Hypothalamus (tissue), 51 donors: ENCODE measurements at places on chromosomes 6 and 20.

DNA sequence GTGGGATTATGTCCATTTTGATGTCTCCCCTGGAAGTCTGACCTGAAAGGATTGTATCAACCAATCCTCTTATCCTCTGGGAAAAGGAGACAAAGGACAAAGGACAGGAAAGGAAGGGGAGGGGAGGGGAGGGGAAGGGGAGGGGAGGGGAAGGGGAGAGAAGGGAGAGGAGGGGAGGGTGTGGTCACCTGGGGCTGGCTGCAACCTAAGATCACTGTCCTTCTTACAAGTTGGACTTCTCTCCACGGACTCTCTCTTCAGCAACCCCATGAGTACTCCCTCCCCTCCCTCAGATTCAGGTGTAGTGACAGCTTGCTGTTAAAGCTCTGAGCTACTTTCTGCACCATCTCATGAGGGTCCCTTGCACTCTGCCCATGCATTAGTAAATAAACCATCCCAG is 58.9 kb upstream of the KLHL31 start:
- DNase-seq, result no peak

DNA sequence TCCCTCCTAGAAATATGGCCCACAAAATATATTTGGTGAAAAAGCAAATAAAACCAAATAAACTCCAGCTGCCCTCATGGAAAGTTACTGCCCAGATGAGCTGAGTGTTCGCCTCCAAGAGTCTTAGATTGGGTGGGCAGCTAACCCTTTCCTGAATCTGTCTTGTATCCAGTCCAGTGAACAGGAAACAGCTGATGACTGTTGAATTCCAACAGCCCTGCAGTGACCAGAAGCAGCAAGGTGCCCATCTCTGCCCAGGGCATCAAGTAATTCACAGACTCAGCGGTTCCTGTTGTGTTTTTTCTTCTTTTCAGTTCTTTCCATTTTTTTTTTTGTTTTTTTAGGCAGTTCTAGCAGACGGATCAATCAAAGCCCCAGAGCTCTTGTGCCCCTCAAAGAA is 199.2 kb downstream of the UBE3D start:
- DNase-seq, result no peak

DNA sequence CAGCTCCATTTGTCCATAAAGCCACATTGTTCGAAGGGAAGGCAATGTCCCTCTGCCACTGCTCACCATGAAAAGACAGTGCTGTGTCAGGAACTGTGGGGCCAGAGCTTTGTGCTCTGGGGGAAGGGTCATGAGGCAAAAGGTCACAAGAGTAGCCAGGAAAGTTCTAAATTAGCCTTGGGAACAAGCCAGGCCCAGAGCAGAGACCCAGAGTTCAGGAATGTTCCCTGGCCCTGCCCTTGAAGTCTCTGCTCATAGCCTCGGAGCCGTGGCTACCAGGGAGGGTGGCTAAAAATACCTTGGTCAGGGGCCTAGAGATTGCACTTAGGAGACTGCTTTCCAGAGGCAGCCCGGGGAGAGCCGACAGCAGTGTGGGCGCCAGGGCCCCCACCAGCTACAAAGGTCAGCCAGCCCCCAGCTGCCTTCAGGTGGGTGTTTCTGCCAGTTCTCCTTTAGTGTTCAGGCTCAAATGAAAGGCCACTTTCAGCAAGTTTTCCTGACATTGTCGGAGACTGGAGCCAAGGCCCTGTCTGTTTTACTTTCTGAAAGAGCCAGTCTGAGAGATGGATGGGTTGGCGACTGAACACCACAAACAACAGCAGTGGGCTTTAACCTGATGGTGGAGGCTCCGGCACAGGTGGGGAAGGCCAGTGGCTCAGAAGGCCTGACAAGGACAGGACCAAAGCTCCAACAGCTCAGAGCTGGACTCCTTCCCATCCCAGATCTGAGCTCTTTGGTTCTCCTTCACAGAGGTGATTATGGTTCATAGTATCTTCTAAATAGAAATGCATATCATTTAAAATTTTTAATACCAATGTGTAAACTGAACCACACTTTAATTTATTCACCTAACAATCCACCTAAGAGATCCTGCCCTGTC is 76.2 kb downstream of the CDH26 start:
- no peak for DNase-seq

- no peak for DNase-seq
Observed at GRCh38 chr6:7919871-7920270, 9.3 kb upstream of the TXNDC5 start.

GRCh38 chr6:11497881-11498280 is 39.7 kb upstream of the TMEM170B start:
- peak; percentile 19 for DNase-seq
